Right forelimb (tissue), 1 donor: ENCODE measurements at places on chromosomes 3 and 15.

DNA sequence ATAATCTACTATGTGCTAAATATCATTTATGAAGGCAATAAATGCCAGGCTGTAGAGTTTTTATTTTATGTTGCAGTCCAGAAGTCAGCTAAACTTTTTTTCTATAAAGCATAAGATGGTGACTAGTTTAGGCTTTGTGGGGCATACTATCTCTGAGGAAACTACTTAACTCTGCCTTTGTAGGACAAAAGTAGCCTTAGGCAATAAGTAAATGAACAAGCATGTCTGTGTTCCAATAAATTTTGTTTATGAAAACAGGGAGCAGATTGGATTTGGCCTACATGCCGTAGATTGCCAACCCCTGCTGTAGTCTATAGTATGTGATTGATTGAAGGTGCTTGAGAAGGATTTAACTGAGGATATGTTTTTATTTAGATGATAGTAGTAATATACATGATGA is 502.5 kb upstream of the NAALADL2 start:
- no peak for DNase-seq

DNA sequence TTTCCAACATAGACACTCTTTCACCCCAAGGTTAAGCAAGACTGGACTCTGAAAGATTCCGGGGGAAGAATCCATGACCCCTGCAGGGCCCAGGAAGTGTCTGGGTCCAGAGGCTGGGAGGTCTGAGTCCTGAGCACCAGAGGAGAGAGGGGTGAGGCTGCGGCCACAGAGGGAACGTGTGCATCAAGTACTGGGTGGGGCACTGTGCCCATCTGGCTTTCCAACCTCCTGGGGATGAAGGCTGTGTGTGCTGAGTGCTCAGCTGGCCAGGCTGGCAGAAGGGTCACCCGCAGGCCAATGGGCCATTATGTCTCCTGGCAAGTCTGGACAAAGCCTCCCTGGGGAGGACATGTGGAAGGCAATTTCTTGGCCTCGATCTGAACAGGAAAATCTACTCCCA is 3.3 kb downstream of the CHRNA3 start:
- no peak for DNase-seq

GRCh38 chr3:168061332-168061996 is 34.3 kb downstream of the GOLIM4 start:
- DNase-seq, result no peak

- DNase-seq, result peak; percentile 52
Measured at GRCh38 chr15:85752124-85752475, 42.6 kb downstream of the KLHL25 start.

DNA sequence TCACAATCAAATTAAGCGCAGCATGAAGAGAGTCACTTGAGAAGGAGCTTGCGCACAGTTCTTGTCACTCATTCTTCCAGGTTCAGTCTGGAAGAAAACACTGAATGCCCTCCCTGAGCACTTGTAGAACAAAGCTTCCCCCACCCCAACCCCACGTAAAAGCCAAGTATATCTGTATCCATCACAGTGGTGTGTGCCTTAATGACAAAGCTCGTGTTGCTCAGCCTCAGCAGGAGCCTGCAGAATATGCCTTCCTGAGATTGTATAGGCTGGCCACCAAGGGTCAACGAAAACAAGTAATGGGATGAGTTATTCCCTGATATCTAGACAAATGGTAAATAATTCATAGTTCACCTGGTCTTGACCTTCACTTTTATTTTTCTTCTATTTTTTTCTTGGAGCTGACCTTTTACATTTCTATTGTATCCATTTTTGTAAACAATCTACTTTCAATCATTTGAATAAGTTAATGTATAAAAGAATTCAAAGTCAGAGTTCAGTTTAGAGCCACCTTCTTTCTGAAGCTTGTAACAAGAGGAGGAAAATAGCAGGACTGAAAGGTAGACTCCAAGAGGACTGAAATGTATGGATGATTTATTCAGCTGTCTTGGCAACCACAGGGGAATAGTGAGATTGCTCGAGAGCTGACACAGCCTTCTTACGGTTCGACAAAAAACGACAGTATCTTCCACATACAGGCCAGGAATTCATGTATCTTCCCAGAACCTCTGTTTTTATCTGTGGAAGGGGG is 405.5 kb upstream of the TPM1 start:
- DNase-seq, result no peak

GRCh38 chr3:50375258-50375931 is 16.1 kb upstream of the TMEM115 start:
- DNase-seq, result no peak

DNA sequence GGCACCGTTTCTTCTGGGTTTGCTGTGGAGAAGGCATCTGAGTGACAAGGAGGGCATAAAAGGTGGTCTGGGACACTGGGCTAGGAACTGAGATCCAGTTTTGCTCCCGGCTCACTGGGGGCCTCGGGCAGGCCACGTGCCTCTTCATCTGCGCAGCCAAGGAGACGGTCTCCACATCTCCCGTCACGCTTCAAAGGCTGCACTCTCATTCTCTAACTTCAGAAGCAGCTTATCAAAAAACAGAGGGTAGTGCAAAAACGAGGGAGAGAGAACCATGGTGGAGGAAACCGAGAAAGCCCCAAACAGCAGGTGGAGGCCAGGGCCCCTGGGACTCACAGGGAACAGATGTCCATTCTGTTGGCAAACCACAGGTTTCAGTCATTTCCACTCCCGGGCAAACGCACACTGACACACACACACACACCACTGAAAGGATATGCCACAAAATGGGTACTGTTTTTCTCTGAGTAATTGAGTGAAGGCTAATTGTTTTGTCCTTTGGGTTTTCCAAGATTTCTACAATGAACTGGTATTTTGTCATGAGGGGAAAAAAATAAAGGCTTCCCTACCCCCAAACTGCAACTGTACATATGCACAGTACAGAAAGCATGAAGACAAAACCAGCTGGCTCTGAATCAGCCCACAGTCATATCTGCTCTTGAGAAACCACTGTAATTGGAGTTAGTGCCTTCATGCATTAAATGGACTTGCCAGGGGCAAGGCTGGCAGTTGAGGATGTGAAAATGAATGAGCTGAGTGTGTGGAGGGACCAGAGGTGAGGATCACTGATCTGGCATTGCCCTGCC is 71.9 kb downstream of the MGLL start:
- no peak for DNase-seq

DNA sequence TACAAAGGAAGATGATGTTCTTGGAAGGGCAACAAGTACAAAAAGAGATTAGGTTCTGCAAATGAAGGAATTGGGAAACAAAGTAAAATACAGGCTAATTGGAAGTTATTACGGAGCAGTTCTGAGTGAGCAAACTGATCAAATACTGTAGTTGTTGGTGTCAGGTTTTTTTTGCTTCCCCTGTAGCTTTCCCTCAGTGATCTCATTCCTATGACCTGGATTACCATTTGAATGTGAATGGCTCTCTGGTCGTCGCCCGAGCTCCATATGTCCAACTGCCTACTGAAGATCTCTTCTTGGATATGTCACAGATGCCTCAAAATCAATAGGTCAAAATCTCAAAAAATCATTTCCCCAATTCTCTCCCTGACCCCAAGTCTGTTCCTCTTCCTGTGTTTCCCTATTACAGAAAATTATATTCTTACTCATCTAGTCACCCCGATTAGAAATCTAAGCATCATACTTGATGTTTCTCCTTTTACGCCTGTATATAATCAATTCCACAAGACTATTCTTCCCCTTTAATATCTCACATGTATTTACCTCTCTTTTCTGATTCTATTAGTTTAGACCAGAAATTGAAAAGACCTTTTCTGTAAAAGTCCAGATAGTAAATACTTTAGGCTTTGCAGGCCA is 29.0 kb downstream of the GOLM2 start:
- no peak for DNase-seq

DNA sequence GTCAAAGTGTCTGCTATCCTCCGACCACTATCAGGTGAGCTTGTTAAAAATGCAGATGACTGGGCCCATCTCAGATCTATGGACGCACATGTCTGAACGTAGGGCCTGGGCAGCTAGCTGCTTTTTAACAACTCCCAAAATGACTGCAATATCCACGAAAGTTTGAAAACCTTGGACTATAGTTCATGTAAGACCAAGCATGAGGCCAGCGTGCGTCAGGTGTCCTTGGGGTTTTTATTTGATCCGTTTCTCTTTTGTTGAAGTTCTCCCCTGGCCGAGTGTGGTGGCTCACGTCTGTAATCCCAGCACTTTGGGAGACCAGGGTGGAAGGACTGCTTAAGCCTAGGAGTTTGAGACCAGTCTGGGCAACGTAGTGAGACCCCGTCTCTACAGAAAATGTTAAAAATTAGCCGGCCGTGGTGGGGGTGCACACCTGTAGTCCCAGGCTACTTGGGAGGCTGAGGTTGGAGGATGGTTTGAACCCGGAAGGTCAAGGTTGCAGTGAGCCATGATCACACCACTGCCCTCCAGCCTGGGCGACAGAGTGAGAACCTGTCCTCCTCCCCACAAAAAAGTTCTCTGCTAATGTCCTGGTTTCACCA is 9.5 kb downstream of the SLC51A start:
- no peak for DNase-seq

- no peak for DNase-seq
Measured at GRCh38 chr15:37767841-37768455, 166.5 kb upstream of the TMCO5A start.
